ENCODE measurements at places on chromosomes 5 and 9.
A peak's percentile ranks its signal among the peaks of the same experiment; 100 is the strongest.

DNA sequence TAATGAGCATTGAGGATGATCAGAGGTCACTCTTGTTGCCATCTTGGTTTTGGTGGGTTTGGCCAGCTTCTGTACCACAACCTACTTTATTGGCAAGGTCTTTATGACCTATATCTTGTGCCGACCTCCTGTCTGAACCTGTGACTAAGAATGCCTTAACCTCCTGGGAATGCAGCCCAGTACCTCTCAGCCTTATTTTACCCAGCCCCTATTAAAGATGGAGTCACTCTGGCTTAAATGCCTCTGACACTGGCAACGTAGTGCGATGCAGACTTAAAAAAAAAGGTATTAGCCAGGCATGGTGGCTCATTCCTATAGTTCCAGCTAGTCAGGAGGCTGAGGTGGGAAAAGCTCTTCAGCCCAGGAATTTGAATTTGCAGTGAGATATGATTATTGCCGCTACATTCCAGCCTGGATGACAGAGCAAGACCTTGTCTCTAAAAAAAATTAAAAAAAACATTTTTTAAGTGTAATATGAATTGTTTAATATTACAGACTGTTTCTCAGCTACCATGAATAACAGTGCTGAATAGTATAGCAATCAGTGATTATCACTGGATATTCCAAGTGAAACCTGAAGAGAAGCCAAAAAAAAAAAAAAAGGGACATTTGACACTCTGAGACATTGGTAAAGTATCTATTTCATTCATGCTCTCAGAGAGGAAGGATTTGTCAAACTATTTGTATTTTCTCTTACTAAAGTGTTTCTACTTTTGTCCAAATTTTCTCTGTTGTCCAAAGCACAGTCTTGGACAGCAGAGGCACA is 18.3 kb upstream of the STOM start:
- no peak overlapping the region for H3K27ac ChIP-seq
- H3K4me3 ChIP-seq: no peak overlapping the region
- no peaks in the 10 kb centered on the region for H3K36me3 ChIP-seq
- peaks cover 15% of the 10 kb centered on the region for H3K4me1 ChIP-seq
- H3K27me3 ChIP-seq: no peaks in the 10 kb centered on the region
- DNase-seq: no peak

DNA sequence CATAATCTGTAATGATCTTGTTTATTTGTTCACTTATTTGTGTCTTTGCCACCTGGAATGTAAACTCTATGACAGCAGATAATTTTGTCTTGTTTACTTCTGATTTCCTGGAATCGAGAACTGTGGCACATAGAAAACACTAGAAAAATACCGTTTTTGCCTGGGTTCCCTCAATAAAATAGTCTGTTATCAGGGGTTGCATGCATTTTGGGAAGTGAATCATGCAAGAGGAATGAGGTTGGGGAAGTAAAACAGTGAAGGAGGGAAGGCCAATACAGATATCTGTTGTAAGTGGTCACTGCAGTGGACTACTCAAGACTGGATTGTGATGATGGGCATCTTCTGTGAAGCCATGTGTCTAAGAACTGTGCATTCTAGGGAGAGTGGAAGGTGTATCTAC is 45.2 kb upstream of the IL6ST start:
- H3K27ac ChIP-seq: peak overlapping the region; percentile 60
- H3K4me1 ChIP-seq: peaks cover 41% of the 10 kb centered on the region
- peaks cover 6% of the 10 kb centered on the region for H3K36me3 ChIP-seq

DNA sequence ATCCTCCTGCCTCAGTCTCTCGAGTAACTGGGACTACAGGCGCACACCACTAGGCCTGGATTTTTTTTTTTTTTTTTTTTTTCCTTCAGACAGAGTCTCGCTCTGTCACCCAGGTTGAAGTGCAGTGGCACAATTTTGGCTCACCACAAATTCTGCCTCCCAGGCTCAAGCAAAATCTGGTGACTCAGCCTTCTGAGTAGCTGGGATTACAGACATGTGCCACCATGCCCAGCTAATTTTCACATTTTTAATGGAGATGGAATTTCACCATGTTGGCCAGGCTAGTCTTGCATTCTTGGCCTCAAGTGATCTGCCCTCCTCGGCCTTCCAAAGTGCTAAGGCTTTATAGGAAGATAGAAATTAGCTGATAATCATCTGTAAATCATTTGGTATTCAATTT is 43.9 kb downstream of the NSA2 start:
- H3K36me3 ChIP-seq: peaks cover 17% of the 10 kb centered on the region
- no peak overlapping the region for H3K27ac ChIP-seq
- DNase-seq: no peak
- H3K4me1 ChIP-seq: no peaks in the 10 kb centered on the region

DNA sequence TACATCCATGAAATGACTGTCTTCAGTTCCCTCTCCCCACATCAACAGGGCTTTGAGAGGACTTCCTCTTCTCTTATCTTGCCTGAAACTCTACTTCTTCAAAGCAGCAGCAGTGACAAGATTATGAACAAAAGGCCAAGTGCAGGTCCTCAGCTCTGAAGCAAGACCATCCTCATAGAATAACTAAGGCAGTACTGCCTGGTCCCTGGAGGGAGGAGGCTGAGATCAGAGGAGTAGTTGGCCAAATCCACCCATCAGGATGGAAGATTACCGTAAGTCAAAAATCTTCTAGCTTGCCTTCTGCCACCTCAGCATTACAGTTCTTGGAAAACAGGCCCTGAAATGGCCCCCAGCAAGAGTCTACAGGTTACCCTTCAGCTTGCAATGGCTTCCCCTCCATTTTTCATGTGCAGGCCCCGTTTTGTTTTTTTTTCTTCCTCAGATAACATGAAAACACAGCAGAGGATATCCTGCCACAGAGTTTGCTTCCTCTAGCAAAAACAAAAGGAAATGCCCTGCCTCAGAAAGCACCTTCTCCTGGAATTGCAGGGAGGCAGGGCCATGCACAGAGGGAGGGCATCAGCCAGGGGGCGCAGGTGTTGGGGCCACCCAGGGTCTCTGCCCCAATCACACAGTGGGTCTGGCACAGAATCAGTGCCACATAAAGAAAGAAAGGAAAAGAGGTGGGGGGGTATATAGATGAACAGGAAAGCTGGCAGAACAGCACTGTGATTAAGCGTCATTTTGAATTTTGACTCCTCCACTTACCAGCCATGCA is 40.0 kb downstream of the KLHL3 start:
- no peak overlapping the region for H3K27ac ChIP-seq
- no peaks in the 10 kb centered on the region for H3K27me3 ChIP-seq
- H3K4me3 ChIP-seq: no peak overlapping the region
- DNase-seq: no peak

GRCh38 chr5:17061973-17062470 is 125.9 kb upstream of the MYO10 start:
- peaks cover 21% of the 10 kb centered on the region for H3K4me1 ChIP-seq
- no peak for DNase-seq
- no peak overlapping the region for H3K4me3 ChIP-seq

- H3K27me3 ChIP-seq: no peaks in the 10 kb centered on the region
- no peak overlapping the region for H3K4me3 ChIP-seq
- H3K27ac ChIP-seq: peak overlapping the region; percentile 77
- H3K36me3 ChIP-seq: no peaks in the 10 kb centered on the region
- H3K4me1 ChIP-seq: peaks cover 28% of the 10 kb centered on the region
Measured at GRCh38 chr5:173923218-173924095, 35.3 kb downstream of the CPEB4 start.

GRCh38 chr9:95131023-95131943 is 186.2 kb downstream of the FANCC start:
- DNase-seq: peak; percentile 84
- H3K4me3 ChIP-seq: no peak overlapping the region
- peak overlapping the region; percentile 15 for H3K27ac ChIP-seq
- H3K27me3 ChIP-seq: no peaks in the 10 kb centered on the region
- peaks cover 49% of the 10 kb centered on the region for H3K4me1 ChIP-seq

GRCh38 chr5:102295534-102296177 is 428 bp downstream of the SLCO4C1 start:
- H3K4me3 ChIP-seq: peak overlapping the region; percentile 87
- H3K27ac ChIP-seq: no peak overlapping the region
- DNase-seq: no peak
- peaks cover 11% of the 10 kb centered on the region for H3K27me3 ChIP-seq
- H3K36me3 ChIP-seq: no peaks in the 10 kb centered on the region
- peaks cover 14% of the 10 kb centered on the region for H3K4me1 ChIP-seq

DNA sequence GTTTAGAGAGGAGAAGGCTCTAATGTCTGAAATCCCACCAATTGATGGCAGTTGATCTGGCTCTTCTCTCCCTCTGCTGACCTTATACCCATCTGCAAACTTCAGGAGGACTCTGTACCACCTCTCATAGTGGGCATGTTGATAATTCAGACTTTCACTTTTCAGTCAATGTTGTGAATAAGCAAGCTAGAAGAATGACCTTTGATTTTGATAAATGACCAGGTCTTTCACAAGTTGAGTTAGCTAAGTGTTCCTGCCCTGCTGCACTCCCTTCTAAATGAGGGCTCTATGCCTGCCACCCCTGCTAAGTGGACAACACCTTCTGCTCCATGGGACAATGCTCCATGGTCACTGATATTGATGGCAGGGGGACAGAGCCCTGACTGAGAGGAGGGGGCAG is 74.7 kb downstream of the SPRY4 start:
- no peak for DNase-seq
- no peaks in the 10 kb centered on the region for H3K27me3 ChIP-seq
- H3K27ac ChIP-seq: no peak overlapping the region
- H3K36me3 ChIP-seq: no peaks in the 10 kb centered on the region

DNA sequence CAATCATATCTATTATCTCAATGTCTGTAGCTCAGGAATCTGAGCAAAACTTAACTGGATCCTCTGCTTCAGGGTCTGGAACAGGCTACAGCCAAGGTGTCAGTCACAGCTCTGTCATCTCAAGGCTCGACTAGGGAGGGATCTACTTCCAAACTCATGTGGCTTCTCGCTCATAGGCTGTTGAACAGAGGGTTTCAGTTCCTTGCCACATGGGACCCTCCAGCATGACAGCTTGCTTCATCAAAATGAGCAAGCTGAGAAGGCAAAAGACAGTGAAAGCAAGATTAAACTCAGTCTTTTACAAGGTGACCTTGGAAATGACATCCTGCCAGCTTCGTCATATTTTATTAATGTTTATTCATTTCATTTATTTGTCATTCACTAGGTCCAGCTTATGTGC is 111.7 kb downstream of the GADD45G start:
- no peak overlapping the region for H3K27ac ChIP-seq
- H3K4me1 ChIP-seq: peaks cover 10% of the 10 kb centered on the region
- H3K4me3 ChIP-seq: no peak overlapping the region

- peak overlapping the region; percentile 89 for H3K27ac ChIP-seq
- H3K27me3 ChIP-seq: no peaks in the 10 kb centered on the region
- peaks cover under 1% of the 10 kb centered on the region for H3K36me3 ChIP-seq
- peaks cover 79% of the 10 kb centered on the region for H3K4me1 ChIP-seq
- no peak overlapping the region for H3K4me3 ChIP-seq
Measured at GRCh38 chr9:109110329-109111021, 9.3 kb downstream of the TMEM245 start.

GRCh38 chr9:93900971-93901861 is 53.9 kb downstream of the BARX1 start:
- no peak overlapping the region for H3K4me3 ChIP-seq
- H3K27ac ChIP-seq: no peak overlapping the region
- peaks cover 3% of the 10 kb centered on the region for H3K4me1 ChIP-seq
- H3K27me3 ChIP-seq: peaks cover 12% of the 10 kb centered on the region
- no peaks in the 10 kb centered on the region for H3K36me3 ChIP-seq

DNA sequence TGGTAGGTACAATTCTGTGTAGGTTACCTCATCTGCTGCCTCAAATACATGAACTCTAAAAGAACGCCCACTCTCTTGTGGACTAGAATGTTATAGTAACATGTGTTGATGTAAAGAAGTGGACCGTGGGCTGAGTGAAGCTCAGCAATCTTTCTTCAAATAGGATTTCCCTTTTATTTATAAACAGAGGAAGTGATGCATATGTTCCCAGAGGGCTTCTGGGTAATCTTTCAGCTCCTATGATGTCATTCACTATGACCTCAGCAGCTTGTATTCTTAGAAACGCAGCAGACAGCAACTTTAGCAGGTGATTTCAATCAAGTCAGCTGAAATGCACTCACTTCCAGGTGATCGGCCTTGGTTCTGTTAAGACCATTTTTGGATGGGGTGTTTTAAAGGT is 14.4 kb downstream of the F2RL2 start:
- no peak for DNase-seq
- no peak overlapping the region for H3K4me3 ChIP-seq
- peaks cover 31% of the 10 kb centered on the region for H3K4me1 ChIP-seq
- no peaks in the 10 kb centered on the region for H3K27me3 ChIP-seq
- H3K27ac ChIP-seq: no peak overlapping the region

DNA sequence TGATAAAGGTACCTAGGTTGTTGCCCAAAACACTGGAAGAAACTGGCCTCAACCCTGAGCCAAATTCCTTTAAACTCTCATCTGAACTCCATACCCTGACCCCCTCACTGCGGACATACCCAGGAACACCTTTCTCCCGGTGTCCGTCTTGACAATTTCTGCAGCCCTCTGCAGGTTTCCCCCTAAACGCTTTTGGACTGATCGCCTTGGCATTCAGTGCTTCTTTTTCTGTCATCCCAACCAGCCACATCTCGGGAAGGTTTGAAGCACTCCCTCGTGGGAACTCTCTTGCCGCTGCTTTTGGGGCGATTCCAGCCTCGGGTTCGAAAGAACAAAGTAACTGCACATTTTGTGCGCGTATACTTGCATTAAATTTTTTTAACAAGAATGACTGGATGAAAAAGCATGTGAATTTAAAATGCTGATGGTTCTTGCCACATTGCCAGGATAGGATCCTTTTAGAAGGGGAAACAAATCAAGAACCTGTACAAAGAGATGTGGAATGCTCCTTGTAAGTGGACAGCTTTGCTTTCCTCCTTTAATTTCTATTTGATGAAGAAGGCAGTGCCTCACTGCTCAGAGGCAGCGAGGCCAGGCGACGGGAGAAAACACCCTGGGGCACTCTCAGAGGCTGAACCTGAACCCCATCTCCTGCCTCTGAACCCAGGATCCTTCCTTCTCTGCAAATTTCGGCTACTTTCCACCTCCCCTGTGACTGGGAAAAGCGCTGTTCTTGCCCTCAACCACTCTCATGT is 615 bp downstream of the PSMD5 start:
- DNase-seq: no peak
- H3K4me1 ChIP-seq: peaks cover 26% of the 10 kb centered on the region
- H3K27ac ChIP-seq: peak overlapping the region; percentile 93
- H3K27me3 ChIP-seq: no peaks in the 10 kb centered on the region
- peak overlapping the region; percentile 90 for H3K4me3 ChIP-seq

GRCh38 chr5:155906046-155906445 is 420.9 kb upstream of the SGCD start:
- H3K4me3 ChIP-seq: no peak overlapping the region
- DNase-seq: no peak
- H3K27me3 ChIP-seq: peaks cover 37% of the 10 kb centered on the region

- peaks cover 15% of the 10 kb centered on the region for H3K4me1 ChIP-seq
- peaks cover 49% of the 10 kb centered on the region for H3K36me3 ChIP-seq
- H3K27ac ChIP-seq: peak overlapping the region; percentile 26
- no peaks in the 10 kb centered on the region for H3K27me3 ChIP-seq
- no peak overlapping the region for H3K4me3 ChIP-seq
Measured at GRCh38 chr5:17255471-17256021, 38.1 kb downstream of the BASP1 start.

- no peak overlapping the region for H3K4me3 ChIP-seq
- H3K27me3 ChIP-seq: no peaks in the 10 kb centered on the region
- H3K4me1 ChIP-seq: no peaks in the 10 kb centered on the region
- no peak for DNase-seq
Measured at GRCh38 chr5:134492568-134492967, 32.9 kb upstream of the JADE2 start.

- H3K27ac ChIP-seq: peak overlapping the region; percentile 64
- H3K27me3 ChIP-seq: no peaks in the 10 kb centered on the region
- DNase-seq: no peak
- peaks cover 31% of the 10 kb centered on the region for H3K4me1 ChIP-seq
- no peak overlapping the region for H3K4me3 ChIP-seq
- no peaks in the 10 kb centered on the region for H3K36me3 ChIP-seq
Measured at GRCh38 chr9:81902196-81902595, 26.0 kb upstream of the SPATA31D4 start.

GRCh38 chr5:34923694-34924461 is 5.5 kb upstream of the DNAJC21 start:
- peak overlapping the region; percentile 84 for H3K27ac ChIP-seq
- no peak overlapping the region for H3K4me3 ChIP-seq

All from mesothelial cell of epicardium (in vitro differentiated cells).